ENCODE measurements at places on chromosomes 5 and 9.

DNA sequence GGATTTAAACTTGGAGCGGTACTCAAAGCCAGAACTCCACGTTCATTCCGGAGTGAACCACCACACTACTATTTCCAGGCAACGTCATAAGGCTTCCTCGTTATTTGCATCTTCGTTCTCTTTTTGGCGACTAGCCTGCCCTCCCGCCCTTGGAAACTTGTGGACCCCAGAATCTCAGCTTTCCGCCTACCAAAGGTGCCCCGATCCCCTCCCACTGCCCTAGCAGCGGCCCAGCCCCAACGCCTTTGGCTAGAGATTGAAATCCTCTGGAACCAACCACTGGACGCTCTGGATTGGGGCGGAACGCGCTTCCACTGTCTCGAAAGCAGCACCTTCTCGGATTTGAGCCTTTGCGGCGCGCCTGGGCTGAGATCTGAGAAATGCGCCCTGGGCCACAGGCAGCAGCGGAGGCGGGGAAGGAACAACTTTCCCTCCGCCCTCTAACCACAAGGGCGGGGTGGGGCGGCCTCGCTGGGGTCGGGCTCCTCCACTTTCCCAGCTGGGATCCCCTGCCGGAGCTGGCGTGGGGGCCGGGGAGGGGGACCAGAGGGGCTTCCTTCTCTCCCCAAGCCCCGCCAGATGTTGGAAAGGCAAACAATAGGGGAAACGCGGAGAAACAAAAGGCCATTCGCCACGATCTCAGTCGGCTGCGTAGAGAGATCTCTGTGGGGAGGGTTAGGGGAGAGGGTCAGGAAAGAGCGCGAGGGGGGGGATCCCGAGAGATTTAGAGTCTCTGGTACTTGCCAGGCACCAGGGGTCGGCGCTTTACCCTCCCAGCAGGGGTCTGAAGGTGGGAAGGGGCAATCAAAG is 1.3 kb downstream of the MOB3B start:
- no peak for DNase-seq

DNA sequence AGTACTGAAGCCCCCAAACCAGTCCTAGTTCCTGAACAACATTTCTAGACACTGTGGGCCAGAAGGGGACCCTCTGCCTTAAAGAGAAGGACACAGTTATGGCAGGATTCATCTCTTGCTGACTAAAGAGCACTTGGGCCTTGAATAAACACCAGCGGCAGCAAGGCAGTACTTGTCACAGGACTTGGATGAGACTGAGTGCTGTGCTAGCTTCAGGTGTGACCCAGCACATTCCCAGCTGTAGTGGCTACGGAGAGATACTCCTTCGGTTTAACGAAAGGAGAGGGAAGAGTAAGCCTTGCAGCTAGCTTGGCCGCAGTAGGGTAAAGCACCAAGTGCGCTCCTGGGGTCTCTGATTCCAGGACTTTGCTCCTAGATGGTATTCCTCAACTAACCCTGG is 10.9 kb upstream of the STX17 start:
- DNase-seq, result no peak

DNA sequence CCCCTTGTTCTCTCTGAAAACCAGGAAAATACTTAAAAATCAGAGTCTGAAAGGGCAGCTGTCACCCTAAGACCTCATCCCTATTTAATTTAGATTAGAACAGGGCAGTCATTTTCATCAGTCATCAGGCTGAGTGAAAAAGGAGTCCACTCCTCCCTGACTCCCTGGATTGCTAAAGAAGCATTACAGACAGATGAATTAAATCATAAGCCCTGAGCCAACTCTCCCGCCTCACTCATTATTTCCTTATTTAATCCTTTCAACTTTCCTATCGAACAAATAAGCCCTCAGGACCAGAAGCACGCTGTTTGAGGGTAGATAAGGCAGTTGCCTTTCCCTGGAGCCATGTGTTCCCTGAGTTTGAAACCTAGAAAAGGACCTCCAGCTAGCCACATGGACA is 201.9 kb upstream of the ANKRD55 start:
- DNase-seq, result no peak

GRCh38 chr9:74910036-74910435 is 22.3 kb upstream of the TRPM6 start:
- no peak for DNase-seq

DNA sequence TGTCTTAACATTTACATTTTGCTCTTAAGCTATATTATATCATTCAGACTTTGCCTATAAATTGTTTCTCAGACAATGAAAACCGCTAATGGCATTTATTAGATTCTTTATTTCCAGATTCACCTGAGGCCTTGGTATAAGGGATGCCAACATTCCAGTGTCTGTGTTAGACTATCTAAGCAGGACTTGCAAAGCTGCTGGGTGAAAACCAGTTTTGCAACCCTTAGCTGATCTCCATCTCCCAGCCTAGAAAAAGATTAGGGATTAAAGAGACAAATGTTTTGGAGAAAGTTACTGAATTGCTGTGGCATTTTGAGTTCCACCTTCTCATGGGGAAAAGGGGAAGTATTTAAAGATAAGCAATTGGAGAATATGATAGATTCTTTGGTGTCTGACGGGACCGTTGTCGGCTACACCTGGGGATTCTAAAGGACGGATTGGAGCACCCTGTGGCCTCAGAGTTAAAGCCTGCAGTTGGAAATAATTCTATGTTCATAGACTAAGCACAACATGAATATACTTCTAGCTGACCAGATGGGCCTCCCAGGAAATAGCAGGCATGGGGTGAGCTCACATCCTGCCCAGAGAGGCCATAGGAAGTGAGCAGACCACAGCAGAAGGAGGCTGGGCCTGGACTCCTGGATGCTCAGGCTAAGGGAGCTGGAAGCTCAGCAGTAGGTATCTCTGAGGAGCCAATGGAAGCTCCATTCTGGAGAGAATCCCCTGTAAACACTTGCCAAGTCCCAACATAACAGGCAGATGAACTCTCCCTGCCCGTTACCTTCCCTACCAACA is 21.8 kb downstream of the ENTREP1 start:
- no peak for DNase-seq

GRCh38 chr9:28206280-28206679 is 633.0 kb upstream of the C9orf72 start:
- no peak for DNase-seq

GRCh38 chr5:135986401-135986800 is 31.6 kb upstream of the LECT2 start:
- DNase-seq, result no peak
